NT2/D1 (cell line): ENCODE measurements at places on chromosomes 4 and X.
A peak's percentile ranks its signal among the peaks of the same experiment; 100 is the strongest.

DNA sequence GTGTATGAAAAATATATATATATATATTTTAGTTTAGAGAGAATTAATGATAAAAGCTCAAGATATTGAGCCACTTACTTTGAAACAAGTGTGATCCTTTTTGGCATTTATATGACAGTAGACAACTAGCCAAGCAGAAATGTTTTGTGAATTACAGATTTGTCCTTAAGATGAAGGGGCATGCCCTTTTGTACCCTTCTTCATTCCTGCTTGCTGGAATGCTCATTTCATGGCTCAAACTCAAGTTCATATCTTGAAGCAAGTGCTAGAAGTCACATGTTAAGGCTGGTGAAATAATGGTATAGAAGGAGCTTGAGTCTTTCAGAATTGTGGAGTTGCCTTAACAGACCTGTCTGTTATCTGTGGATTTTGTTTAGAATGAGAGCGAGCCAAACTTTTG, 203.0 kb downstream of the BMPR1B start:
- DNase-seq = no peak

GRCh38 chrX:108734426-108734825, 1.9 kb downstream of the IRS4 start:
- no peak for DNase-seq

- DNase-seq = no peak
Measured at GRCh38 chr4:61580721-61581377, 380.7 kb downstream of the ADGRL3 start.

DNA sequence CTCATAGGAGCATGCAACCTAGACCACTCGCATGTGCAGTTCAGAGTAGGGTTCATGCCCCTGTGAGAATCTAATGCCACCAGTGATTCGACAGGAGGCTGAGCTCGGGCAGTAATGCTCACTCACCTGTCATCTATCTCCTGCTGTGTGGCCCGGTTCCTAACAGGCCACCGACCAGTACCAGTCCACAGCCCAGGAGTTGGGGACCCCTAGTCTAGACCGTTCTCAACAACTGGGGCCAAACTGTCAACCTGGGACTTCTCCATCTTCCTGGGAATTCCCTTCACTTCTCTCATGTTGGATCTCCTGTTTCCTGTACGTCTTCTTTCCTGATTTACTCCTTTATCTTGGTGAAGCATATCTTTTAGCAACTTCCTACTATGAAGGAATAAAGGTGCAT, 79.4 kb upstream of the HELT start:
- DNase-seq = no peak

DNA sequence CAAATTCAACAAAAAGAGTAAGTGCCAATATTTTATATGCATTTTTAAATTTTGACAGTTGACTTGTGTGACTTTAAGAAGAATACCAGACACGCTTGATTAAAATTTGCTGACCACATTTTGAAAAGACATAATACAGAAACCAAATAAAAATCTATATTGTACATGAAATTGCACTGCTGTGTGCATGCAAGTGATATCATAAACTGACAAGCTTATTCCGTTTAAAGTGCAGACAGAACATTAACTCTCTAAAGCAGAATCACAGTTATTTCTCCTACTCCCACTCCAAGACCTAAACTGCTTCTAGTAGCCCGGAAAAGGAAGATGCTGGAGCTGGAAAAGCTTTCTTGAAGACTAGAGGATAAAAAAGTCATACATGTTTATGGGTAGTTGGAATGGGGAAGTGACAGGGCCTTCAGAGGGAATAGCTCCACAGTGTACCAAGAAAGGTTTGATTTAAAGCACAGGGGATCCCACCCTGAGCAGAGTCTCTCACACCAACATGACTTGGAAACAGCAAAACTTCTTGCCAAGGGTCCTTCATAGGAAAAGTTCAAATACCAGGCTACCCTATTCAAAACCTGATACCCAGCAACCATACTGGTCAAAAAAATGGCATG, 34.1 kb upstream of the NAF1 start:
- DNase-seq = no peak

- peak; percentile 16 for DNase-seq
Measured at GRCh38 chr4:176002007-176002613, 63.5 kb upstream of the WDR17 start.

DNA sequence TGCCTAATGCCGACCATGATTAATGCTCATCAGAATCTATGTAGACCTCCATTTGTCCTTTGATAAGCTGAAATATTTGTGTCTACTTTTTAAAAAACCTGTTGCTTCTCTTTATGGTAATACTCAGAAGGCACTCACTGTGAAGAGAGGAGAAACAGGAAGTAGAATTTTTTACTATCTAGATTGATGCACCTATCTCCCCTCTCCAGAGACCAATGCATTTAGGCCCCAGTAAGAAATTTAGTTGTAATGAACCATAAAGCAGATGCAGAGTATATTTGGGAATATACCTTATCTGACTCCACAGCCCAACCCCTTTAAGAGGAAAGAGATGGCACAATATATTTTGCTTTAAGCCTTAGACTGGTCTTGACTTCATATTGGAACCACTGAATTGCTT, 11.1 kb downstream of the TBL1X start:
- no peak for DNase-seq

- DNase-seq = no peak
Measured at GRCh38 chr4:52173470-52174045, 122.5 kb downstream of the SPATA18 start.

DNA sequence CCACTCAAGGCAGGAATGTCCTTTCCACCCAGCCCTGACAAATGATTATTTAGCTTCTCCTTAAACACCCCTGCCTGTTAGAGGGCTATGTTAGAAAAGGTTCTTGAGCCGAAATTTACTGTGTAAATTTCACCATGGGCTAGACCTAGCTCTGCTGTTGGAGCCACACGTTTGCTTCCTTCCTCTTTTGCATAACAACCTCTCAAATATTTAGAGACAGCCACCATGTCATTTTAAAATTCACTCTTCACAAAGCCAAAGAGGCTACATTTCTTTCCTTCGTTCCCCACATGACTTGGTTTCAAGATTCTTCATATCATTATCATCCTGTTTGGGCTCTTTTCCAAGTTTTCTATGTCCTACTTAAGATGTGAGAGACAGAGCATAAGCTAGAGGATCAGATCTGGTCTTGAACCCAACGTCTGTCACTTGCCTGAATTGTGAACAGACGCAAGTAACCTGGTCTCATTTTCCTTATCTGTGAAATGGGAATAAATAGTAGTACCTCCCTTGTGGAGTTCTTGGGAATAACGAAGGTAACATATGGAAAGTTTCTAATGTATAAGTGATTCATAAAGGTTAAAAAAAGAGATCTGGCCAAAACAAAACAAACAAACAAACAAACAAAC, 6.7 kb downstream of the DOCK11 start:
- DNase-seq = no peak

GRCh38 chr4:38328989-38329729, 334.8 kb upstream of the KLF3 start:
- no peak for DNase-seq

DNA sequence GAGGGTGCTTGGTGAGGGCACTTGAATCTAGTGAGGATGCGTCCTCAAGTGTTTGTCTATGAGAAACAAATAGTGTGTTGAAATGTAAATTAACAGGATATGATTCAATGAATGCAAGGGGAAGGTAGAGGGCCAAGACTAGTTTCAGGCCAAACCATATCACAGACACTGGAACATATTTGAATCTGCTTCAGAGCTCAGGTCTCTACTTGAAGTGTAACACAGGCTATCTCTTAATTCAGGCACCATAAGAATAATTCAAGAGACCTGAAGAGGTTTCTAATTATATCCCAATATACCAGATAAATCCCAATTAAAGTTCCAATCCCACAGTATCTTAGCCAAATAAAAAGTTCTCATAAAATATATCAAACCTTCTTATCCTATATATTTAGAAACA, 146.5 kb upstream of the INTU start:
- no peak for DNase-seq

DNA sequence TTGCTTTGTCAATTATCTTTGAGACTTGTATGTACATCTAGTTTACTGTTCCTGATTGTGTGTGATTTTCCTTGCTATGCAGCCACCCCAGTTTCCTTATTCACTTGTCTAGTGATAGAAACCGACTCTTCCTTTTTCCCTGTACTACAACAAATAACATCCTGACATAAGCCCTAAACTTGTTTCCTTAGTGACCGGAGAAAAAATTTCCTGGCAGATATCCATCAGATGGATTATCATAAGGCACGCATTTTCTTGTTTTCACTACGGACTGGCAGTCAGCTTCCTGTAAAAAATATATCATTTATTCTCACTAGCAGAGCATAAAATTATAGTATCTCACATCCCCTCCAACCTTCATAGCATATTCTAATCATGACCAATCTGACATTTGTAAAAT, 410.7 kb downstream of the CENPC start:
- DNase-seq = no peak

GRCh38 chr4:152938237-152938947, 2.3 kb downstream of the FHDC1 start:
- DNase-seq = no peak

GRCh38 chr4:133624744-133625143, 475.6 kb downstream of the PCDH10 start:
- peak; percentile 1 for DNase-seq

DNA sequence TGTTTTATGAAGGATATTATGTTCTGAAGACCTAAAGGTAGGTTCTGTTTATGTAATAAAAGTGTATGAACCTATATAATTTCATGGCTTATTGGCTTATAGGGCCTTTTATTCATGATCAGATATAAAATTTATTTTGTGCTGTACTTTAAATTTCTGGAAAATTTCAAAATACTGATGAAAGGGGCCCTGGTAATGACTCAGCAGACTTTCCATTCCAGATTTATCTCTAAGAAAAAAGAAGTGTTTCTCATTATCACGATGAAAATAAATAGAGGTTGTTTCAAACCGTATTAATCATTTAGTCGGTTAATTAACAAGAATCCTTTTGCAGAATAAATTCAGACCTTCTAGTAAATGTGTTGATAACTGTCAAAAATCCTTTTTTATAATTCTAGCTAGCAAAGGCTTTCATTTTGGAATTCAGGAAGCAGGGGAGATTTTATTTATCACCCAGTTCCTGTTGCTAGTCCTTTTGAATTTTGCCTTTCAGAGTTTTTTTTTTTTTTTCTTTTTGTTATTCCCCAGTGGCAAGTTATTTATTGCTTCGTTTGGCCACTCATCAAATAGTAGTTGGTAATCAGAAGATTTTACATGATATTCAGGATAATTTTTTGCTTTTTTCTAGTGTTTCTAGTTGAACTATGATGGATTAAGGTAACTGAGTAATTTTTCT, 5.4 kb upstream of the TAPT1 start:
- no peak for DNase-seq

GRCh38 chr4:3335982-3336381, 43.2 kb downstream of the RGS12 start:
- no peak for DNase-seq

DNA sequence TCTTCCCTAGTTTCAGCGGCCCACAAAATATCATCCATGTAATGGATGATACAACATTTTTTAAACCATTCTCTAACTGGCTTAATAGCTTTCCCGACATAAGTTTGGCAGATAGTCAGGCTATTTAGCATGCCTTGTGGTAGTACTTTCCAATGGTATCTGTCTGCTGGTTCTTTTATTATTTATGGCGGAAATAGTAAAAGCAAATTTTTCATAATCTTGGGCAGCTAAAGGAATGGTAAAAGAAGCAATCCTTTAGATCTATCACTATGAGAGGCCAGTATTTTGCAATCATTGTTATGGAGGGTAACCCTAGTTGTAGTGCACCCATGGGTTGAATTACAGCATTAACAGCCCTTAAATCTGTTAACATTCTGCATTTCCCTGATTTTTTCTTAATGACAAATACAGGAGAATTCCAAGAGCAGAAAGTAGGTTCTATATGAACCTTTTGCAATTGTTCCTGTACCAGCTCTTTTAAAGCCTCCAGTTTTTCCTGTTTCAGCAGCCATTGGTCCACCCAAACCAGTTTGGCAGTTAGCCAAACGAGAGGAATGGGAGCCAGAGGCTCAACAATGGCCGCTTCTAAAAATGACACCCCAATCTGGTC, 14.3 kb upstream of the HSD17B11 start:
- DNase-seq = no peak

DNA sequence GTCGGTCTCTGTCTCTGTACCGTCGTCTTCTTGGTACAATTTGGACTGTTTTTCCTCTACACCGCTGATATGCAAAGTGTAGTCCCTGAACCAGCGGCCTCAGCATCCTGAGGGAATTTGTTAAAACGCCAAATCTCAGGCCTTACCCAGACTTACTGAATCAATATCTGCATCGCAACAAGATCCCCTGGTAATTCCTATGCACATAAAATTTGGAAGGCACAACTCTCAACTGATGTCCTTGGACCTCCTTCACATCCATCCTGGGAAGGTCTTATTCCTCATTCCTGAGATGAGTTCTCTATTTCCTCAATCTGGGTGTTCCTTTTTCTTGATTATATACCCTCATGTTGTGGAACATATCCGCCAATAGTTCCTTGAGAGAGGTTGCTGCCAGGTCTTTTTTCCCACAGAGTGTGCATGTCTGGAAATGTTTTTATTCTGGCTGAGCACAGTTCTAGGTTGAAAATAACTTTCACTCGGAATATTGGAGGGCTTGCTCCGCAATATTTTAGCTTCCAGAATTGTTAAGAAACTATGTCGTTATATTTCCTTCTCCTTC, 738 bp upstream of the HPF1 start:
- DNase-seq = no peak

- no peak for DNase-seq
Measured at GRCh38 chr4:38016698-38017097, 56.5 kb downstream of the PTTG2 start.

DNA sequence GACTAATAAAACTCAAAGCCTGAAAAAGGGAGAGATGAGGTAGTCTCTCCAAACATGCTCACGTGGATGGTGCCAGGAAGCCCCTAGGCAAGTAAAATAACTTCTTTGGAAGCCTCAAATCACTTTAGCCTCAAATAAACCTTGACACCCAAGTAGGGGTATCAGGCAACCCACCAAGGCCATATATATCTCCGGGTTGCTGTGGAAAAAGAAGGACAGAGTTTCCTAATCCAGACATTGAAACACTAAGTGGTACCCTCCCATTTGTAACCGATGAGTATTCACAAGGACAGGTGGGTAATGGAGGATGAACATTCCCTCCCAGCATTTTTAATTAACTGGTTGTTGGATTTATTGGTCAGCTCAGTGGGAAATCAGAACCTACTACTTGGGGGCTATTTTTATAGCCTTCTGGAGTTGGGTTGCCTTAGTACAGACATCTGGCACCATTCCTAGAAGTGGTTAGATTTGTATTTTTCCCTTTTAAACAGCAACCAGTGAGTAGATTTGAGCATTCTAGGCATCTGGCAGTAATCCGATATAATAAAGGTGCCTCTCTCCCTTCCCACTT, 87.7 kb downstream of the GPC3 start:
- DNase-seq = no peak

DNA sequence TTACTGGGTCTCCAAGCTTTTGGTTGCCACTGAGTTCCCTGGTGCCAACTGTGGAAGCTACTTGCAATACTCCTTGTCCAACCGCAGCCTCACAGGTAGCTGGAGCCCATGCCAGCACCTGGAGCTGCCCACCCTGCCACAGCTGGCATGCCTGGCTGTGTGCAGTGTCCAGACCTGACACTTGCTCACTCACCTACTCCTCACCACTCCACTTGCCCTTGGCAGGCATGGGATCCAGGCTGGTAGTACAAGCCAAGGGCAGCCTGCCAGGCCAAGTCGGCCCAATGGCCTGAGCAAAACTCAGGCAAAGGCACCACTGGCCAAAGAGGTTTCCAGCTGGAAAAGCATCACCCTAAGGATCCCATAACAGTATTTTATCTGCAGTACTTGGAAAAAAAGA, 246.3 kb downstream of the PDGFC start:
- DNase-seq = no peak
